ENCODE measurements at places on chromosomes 2 and 18.

DNA sequence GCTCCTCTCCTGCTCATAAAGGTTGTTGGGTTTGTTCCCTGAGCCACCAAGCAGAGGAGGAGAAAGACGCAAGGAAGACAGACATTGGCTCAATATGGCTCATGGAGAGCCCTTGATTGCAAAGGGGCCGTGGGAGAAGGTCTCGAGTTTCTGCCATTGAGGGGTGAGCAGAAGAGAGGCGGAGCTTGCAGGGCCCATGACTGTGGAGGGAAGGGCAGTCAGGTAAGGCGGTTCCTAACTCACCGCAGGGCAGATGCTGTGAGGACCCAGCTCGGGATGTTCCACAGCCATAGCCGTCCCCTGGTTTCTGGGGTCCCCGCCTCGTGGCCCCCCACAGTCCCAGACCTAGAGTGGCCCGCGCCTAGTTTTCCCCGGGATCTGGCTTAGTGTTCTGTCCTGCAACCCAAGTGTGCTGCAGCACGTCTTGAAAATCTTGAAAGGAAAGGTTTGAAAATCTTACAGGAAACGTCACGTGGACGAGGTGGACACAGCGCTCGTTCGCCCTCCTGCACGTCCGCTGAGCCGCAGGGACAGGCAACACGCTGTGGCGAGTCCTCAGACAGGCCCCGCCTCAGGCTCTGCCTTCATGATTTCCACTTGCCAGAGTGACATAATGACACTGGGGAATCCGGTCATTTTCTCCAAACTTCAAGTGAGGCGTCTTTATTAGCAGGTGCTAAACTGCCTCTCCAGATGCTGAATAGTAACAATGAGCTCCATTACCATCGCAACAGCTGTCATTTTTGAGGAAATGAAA, 105.5 kb upstream of the HDAC4 start:
- no peak for DNase-seq

GRCh38 chr2:235146206-235146605, 194.4 kb downstream of the SH3BP4 start:
- DNase-seq = no peak

GRCh38 chr2:85181134-85181631, 48.0 kb downstream of the TCF7L1 start:
- DNase-seq = no peak

GRCh38 chr2:239375278-239376061, 25.4 kb downstream of the HDAC4 start:
- DNase-seq = no peak

DNA sequence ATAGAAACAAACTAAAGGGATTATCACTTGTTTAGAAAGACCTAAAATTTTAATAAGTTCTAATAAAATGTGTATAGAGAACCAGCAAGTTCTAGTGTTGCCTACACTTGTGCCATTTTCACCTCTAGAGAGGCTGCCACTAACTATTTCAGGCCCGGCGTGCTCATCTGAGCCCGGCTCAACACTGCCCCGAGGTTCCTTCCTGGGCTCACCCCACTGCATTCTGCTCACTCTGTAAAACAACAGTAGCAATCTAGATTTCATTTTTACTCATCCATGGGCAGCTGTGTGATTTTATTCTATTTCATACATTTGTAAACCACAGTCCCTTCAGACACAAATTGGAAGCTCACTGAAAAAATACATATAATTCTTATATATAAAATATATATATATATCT, 253.2 kb downstream of the L3MBTL4 start:
- DNase-seq = no peak

- no peak for DNase-seq
Observed at GRCh38 chr2:202555356-202555755, 79.4 kb upstream of the FAM117B start.

DNA sequence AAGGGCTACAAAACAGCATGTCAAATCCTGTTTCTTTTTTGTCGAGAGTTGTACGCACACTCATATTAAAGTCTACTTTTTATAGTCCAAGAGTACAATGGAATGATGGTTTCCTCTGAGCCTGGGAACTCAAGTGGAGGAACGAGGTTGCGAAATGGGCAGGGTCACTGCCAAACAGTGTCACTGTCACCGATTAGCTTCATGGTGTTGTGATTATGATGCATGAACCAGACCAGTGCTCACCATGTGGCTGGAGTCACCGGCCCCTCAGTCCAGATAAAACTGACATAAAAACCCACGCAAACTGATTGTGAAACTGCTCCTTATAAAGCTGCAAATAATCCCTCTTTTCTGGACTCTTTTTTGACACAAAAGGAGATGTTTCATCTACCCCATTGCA, 122.0 kb downstream of the COPS8 start:
- peak; percentile 71 for DNase-seq

- DNase-seq = no peak
Observed at GRCh38 chr2:69122271-69122670, 109.3 kb downstream of the ANTXR1 start.

GRCh38 chr2:174882416-174882815, 118.1 kb upstream of the CHRNA1 start:
- no peak for DNase-seq
